ENCODE measurements at places on chromosomes 12 and 14.

- no peak for DNase-seq
Observed at GRCh38 chr14:56150645-56151345, 32.6 kb downstream of the PELI2 start.

DNA sequence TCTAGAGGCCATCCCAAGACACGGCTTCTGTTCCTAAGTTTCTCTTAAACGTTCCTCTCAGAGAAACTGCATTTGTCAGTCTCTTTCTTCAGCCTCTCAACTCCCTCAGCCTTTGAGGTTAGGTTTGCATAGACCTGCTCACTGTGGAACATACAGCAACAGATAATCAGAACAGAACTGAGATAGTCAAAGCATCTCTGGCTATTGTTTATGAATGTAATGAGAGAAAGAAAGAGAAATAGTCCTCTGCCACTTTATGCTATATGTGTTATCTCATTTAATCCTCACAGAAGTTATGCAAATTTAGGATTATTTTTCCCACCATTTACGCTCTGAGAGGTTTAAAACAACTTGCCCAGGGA is 190.6 kb downstream of the PHLDA1 start:
- DNase-seq, result no peak

DNA sequence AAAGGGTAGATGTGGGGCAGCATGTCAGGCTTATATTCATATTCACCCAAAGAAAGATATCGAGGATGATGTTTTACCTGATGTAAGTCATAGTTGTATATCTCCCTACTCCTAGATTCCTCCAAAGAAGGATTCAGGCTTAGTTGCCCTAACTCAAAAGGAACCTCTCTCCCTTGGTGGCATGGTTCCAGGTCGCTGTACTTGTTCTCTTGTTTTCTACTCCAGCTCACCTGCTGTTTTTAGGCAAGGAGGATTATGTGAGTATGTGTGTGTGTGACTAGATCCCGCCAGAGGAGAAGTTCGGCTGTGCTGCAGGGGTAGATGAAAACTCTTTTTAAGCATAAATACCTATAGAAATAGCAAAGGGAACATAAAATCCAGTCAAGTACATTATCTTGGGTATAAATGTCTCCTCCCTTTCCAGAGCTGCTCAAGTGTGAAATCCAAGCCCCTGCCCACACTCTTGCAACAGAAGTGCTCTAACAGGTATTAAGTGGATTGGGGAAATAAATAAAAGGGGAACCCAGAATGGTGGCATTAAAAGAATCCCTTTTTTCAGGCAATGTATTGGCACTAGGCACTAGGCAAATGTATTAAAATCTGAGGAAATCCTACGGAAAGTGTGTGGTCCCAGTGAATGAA is 375.7 kb downstream of the ZFP36L1 start:
- no peak for DNase-seq

DNA sequence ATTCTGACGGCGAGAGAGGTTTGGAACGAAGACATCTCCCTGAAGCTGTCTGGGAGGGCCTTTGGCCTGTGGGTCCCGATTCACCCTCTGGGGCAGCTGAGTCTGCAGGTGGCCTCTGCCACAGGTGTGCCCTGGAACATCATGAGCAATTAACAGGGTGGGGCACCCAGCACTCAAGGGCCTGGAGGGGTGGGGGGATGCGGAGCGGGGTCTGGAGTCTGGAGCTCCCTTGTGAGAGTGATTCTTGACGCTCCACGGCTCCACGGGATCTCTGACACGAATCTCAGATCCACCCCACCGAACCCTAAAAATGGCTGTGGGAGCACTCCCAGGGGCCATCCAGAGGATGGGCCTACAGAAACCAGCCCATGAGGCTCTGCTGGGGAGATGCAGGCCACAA is 8.3 kb downstream of the ITPK1 start:
- DNase-seq, result no peak

GRCh38 chr12:24900196-24900595 is 48.7 kb downstream of the BCAT1 start:
- no peak for DNase-seq

- no peak for DNase-seq
Observed at GRCh38 chr12:108008163-108008905, 120.8 kb upstream of the WSCD2 start.

DNA sequence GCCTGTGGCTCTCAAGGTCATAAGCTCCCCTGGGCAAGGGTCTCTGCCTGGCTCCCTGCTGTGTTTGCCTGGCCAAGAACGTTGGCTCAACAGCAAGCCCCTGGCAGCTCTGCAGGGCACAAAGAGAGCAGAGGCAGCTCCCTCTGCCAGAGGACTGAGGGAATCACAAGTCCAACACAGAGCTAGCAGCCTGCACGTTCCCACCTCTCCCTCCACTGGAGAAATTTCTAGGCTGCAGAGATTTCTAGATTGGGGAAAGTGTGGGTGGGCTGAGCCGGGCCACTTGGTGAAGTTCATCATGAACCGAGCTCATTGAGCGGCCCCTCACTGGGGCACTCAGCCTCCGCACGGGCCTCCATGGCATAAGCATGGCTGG is 19.8 kb downstream of the ZFYVE21 start:
- no peak for DNase-seq

DNA sequence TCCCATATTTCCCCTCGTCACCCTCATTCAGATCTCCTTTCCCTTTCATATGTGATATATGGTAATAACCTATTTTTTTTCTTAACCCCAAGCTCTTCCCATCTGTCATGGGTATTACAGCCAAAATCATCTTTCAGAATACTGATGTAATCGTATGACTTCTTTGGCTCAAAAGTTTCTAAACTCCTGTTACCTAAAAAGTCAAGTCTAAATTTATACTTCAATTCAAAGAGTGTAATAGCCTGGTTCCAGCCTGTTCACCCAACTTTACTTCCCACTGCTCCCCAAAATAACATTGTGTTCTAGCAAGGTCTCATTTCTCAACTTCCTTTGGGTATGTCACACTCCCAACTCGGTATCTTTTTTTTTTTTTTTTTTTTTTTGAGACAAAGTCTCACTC is 48.5 kb downstream of the TBK1 start:
- no peak for DNase-seq

DNA sequence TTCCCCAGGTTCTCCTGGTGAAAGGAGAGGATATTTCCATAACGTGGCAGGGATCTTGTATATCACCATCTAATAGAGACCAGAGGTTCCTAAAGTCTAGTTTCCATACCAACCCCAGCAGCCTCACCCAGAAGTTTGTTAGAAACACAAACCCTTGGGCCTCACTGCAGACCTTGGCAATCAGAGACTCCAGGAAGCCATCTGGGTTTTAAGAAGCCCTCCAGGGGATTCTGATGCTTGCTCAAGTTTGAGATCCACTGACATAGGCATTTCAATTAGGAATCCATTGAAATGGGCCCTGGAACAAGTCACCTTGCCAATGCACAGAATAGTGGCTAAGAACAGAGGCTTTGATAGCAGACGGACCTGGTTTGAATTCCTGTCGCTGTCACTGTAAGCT is 2.2 kb upstream of the CMKLR1 start:
- DNase-seq, result no peak

- DNase-seq, result peak; percentile 35
Observed at GRCh38 chr12:42180990-42181596, 36.4 kb upstream of the GXYLT1 start.

- no peak for DNase-seq
Observed at GRCh38 chr12:43835264-43835655, 621 bp upstream of the TMEM117 start.

- DNase-seq, result peak; percentile 94
Observed at GRCh38 chr12:124369055-124369826, 74.3 kb downstream of the RFLNA start.

GRCh38 chr14:24258548-24259265 is 4.3 kb downstream of the TGM1 start:
- no peak for DNase-seq

DNA sequence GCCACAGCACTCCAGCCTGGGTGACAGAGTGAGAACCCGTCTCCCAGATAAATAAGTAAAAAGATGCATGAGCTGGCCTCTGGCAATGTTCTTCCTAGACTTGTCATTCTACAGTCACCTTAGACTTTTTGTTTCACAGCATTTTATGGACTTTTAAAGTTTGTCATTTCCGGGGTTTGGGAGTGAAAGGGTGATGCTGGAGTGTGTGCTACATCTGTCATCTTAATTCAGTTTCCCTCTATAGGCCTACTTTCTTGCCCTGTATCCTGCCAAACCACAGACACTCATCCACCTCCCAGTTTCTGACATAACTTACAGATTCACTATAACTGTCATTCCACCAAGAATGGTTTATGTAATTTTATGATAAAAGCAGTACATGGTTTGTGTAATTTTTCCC is 166.7 kb upstream of the PARP11 start:
- peak; percentile 2 for DNase-seq

Measured in EH (cell line).